D341Med (cell line): ENCODE measurements at places on chromosomes 16 and 17.

- peak; percentile 95 for DNase-seq
Observed at GRCh38 chr17:74332763-74333283, 6.8 kb downstream of the KIF19 start.

DNA sequence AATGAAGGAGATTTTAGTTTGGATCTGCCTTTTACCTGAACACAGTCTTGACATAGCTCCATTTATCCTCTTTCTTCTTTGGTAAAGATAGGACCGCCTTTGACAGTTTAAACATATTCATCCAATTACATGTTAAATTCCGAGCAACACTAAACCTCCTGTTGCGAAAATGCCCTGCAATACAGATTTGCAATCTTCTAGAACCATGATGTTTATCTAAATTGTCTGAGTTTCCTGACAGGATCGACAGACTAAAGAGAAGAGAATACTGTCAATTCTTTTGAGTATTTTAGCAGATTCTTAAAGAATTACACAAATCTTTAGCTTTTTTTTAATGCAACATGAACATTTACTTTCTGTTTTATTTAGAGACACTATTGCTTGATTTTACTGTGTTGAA, 1145.5 kb downstream of the CDH11 start:
- DNase-seq: no peak

- no peak for DNase-seq
Observed at GRCh38 chr17:3947318-3947810, 16.9 kb downstream of the ATP2A3 start.

DNA sequence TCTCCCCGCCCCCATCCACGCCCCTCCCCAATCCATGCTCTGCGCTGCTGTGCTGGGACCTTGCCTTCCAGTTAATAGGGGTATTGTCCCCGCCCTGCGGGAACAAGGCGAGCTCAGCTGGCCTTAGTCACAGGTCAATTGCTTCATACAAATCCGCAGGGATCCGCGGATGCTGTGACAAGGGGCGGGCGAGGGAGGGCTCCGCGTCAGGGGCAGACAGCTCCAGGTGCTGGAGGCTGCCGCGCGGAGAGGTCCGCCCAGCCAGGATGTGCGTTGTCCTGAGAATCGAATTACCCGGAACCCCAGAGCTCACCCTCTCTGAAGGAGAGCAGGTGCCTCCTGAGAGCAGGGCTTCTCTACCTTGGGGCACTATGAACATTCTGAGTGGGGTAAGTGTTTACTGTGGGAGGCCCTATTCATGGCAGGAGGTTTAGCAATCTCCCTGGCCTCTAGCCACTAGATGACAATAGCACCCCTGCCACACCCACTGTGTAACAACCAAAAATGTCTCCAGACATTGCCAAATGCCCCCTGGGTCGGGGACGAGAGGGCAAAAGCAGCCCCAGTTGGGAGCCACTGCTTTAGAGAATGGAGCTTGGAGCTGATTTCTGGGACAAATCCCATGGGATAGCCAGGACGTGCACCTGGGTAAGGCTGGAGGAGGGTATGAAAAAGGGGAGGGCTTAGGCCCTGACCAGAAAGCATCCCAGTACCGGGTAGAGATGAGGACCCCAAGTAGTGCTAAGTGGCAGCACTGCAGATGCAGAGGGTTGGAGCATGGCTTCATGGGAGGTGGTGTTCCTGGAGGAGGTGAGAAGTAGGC, 138.2 kb downstream of the CYLD start:
- no peak for DNase-seq

GRCh38 chr17:42180922-42181850, at the start of gene KCNH4:
Gene KCNH4 (minus strand): TSS chr17:42181142. CDS start chr17:42180945, 197 bp downstream.
- peak; percentile 99 for DNase-seq

DNA sequence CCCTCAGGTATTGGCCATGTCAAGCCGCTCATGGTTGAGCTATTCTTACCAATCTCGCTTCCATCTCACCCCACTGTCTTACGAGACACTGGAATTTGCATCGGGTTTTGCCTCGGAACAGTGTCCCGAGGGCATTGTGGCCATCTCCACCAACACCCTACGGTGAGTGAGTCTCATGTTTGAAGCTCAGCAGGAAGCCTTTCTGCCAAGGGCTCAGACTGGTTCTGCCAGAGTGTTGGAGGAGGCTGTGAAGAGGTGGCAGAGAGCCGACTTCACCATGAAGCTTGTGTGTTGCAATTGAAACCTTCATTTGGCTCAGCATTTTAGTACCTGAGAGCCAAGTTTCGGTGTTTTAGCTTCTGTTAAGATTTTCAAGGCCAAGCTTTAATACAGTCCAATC, 38.0 kb downstream of the SF3B3 start:
- no peak for DNase-seq

DNA sequence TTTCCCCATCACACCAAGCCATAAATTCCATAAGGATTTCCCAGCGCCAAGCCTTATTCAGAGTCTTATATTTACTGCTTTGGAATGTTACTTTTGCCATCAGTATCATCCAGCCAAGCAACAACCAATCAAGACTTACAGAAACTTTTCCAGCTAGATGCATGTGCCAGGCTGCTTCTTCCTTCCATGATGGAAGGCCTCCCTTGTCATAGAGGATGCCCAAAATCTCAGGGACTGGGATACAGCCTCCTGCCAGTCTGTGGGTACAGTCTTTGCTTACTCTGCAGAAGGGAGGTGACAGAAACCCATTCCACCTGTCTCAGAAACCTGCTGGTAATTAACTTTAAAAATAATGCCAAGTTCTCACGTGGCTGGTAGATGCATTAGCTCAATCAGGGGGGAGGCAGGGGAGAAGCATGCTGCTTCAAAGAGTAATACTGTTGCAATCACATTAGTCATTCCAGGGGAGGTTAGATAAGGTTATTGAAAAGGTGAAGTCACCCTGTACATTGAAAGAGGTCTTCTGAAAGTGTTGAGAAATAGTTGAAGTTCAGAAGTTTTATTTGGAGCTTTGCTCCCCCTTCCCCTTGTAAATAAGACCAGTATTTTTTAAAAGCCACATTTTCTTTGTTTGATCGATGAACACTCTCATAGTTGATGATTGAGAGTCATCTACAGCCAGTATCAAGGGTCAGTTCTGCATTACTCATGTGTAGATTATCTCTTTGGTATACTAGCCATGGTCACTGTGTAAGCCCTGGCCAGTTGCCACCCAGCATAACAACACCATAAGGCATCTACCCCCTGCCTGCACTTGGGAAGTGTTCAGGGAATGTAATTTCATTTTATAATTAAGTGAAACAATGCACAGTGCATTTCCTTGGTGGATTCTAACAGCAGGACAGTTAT, 22.2 kb downstream of the HLF start:
- no peak for DNase-seq

DNA sequence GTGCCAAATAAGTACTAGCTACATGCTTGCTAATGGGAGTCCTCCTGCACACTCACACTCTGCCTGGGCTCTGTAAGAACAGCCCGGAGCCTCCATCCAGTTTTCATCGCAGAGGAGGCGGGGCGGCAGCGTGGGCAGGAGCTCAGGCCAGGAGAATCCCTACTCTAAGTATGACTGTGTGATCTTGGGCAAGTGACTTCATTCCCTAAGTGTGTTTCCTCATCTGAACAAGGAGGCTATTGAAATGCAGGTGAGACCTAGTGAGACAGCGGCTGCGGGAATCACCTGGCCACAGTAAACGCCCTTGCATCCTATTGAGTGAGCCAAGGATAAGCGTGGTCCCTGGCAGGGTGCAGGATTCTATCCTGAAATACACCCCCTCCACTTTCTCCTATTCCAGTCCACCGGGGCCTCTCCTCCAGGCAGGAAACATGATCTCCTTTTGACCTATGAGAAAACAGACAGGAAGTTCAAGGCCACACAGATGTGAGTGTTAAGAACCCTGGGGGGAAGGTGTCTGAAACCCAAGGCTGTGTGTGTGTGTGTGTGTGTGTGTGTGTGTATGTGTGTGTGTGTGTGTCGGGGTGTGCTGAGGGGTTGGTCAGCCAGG, 5.2 kb upstream of the RAI1 start:
- no peak for DNase-seq

DNA sequence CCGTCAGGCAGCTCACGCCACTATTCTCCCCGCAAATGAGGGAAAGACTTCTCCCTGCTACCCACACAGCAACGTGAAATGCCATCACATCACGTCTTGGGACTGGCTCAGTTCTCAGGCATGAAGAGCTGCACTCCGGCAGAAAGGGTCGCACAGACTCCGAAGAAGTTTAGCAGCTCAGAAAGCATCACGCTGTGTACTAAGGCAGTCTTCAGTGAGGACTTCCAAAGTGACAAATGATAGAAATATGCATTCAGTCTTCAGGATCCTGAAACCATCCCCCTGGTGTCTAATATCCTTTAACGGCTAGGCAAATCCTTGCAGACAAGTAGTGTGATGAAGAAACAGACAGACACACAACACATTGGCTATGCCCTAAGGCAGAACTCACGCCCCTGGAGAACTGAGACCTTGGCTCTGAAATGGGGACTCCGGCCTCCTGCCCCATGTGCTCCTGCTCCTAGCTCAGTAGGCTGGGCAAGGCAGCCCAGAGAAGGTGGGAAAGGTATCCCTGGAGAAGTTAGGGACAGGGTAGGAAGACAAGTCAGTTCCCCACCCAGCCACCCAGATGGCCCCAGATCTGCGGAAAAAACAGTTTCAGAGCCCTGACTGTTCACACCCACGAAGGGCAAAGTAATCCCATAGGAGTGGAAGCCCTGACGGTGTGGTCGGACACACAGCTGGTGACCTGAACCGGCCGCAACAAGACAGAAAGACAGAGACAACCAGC, 1.6 kb downstream of the XYLT1 start:
- DNase-seq: no peak

DNA sequence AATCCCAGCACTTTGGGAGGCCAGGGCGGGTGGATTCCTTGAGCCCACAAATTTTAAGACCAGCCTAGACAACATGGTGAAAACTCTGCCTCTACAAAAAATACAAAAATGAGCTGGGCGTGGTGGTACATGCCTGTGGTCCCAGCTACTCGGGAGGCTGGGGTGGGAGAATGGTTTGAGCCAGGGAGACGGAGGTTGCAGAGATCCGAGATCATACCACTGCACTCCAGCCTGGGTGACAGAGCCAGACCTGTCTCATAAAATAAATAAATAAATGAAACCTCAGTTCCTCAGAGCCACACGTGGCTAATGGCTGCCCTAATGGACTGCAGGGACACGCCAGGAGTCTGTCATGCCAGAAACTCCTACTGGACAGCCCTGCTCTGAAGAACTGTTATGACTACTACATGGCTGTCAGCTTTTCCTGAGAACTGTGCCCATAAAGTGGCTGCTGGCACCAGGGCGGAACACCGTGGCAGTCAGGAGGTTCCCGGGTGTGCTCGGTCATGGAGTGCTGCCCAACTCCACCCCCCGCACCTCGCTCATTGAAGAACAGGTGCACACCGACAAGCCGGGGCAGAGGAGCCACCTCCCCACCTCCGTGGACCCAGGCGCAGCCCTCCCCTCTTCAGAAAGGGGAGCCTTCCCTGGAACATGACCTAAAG, 4.3 kb downstream of the TMEM11 start:
- DNase-seq: no peak

GRCh38 chr16:7745276-7745675, 412.6 kb downstream of the RBFOX1 start:
- DNase-seq: no peak

DNA sequence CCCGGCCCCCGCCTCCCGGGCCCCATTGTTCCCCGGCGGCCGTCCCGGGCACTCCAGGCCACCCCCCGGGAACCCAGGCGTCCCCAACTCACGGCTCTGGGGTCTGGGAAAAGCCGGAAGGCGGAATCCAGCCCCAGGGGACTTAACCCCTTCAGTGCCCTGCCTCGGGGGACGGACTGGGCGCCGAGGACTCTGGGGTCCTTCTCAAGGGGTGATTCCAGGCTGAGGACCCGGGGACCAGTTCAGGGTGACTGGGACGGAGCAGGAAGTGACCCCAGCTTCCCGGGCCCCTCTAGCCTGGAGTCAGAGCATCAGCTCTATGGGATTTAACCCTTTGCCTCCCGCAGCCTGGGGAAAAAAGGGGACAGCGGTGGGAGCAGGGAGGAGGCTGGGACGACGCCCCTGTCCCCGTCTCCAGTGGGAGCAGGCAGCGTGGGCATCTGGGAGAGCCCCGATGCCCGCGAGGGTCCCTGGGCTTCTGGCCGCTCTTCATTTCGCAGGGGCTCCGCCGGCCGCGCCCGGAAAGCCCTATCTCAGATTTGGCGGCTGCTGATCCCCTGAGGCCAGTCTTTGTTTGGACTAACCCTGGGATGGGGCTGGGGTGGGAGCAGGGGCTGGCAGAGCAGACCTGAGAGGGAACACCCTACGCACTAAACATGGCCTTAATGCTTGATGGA, at the start of gene ZNF629:
Gene ZNF629 (minus strand): TSS at position 270 of the 677 bp plus-strand sequence. CDS start 2,723 bp downstream, outside the sequence.
- DNase-seq: peak; percentile 86

GRCh38 chr16:87333101-87333500, 15.9 kb upstream of the C16orf95 start:
- DNase-seq: no peak

- no peak for DNase-seq
Observed at GRCh38 chr17:64579917-64580316, 73.1 kb downstream of the CEP95 start.

GRCh38 chr16:67674851-67675578, 8.4 kb downstream of the C16orf86 start:
- DNase-seq: peak; percentile 15

GRCh38 chr17:76930107-76930506, 61.9 kb downstream of the MGAT5B start:
- DNase-seq: no peak

GRCh38 chr17:8916466-8916865, 49.0 kb upstream of the PIK3R6 start:
- no peak for DNase-seq

DNA sequence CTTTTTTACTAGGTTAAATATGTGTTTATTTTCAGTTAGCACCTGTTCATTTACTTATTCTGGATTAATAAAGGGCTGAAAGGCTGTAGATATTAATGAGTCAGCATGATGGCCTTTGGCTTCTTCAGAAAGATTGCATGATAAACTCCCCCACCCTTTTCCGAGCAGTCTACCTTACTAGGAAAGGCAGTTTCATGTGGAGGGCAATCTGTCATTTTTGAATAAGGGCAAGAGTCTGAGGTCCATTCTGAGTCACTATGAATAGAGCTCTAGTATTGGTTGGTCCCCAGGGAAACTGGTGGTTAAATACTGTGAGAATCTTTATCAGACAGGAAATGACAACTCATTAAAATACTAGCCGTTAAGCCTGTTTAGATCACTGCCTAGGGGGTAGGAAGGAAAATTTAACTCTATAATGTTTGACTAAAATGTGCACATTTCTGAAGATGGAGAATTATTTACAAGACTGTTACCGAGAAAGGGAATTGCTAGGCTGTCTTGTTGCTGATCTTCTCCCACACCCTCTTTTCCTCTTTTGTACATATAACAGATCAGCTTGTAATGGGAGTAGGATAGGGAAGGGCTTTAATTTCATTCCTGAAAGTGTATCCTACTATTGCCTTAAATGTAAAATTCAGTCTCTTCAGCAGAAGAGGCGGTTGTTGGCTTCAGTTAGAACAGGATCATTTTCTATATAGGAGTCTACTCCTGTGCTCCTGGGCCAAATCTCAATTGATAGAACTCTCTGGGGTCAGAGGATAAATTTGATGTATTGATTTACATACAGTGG, 63.3 kb downstream of the TUBD1 start:
- DNase-seq: peak; percentile 48

GRCh38 chr16:88844419-88845036, 12.2 kb downstream of the GALNS start:
- no peak for DNase-seq
